ENCODE measurements at places on chromosomes 12 and 14.

DNA sequence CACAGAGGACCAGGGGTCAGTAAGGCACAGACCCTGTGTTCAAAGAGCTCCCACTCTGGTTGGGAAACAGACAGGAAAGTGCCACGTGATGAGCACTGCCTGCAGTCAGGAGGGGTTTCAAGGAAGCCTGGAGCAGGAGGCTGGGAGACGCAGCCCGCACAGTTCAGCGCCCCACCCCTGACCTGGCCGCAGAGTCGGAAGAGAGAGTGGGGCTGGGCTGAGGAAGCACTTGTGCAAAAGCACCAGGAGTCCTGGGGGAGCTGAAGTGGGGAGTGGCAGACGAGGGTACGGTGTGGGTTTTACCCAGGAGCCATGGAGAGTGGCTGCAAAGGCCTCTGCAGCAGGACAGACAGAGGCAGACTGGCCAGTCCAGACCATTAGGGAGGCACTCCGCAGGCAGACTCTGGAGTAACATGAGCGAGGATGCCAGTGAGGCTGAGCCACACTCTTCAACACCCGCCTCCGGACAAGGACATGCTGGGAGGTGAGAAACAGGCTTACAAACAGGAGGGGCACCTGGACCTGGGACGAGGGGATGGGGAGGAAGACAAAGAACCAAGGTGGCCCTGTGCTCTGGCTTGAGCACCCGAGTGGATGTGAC, 85.7 kb upstream of the GPR68 start:
- no peak for DNase-seq

DNA sequence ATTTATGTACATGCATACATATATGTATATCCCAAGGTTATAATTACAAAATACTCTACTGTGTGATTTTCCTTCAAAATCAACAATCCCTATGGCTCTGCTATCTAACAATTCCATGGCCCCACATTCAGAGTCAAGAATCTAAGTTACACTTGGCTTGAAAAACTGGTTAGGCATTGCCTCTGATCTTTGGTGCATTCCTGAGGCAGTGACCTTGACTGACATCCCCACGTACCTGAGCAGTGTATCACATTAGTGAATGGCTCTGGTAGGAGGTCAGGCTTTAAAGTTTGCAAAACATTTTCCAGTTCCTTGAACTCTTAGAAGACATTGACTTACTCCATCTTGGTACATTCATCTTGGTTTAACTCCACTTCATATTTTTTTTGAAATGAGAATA, 8.5 kb upstream of the STON2 start:
- no peak for DNase-seq

GRCh38 chr12:60921541-60921940, 1325.7 kb downstream of the SLC16A7 start:
- DNase-seq: no peak

DNA sequence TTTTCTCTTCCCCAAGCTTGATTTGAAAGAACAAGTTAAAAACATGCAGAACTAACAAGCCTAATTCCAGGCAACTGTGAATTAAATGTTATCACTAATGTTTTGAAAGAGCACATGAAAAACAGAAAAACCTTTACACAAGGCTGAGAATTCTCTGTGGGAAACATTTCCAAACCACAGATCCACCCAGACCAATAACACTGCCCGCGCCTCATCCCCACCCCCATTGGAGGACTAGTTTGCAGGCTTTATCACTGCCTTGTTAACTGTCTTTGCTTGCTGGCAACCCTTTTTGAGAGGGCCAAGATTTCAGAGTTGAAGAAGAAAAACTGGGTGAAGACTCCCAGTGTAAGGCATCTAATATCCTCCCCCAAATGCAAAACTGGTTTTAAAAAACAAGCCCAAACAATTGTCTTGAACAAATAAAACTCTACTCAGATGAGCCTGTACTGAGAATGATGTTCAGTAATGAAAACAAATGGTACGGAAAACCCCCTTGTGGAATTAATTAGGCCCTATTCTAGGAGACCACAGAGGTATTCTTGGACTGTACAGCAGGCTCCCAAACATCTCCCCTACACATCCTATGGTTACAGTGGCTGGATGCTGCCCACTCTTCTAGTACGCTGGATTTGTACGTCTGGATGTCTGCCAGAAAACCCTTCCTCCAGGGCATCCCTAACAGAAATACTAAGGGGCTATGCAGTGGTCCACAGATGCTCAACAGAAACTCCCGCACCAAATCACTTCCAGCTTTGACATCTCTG, 5.8 kb downstream of the MAX start:
- DNase-seq: no peak

- DNase-seq: no peak
These were observed 92.5 kb upstream of the RFX4 start for GRCh38 chr12:106490264-106490663.

GRCh38 chr14:68145539-68145938, 326.0 kb downstream of the RAD51B start:
- DNase-seq: no peak

- no peak for DNase-seq
These were observed 158.8 kb downstream of the TMTC3 start for GRCh38 chr12:88300931-88301330.

DNA sequence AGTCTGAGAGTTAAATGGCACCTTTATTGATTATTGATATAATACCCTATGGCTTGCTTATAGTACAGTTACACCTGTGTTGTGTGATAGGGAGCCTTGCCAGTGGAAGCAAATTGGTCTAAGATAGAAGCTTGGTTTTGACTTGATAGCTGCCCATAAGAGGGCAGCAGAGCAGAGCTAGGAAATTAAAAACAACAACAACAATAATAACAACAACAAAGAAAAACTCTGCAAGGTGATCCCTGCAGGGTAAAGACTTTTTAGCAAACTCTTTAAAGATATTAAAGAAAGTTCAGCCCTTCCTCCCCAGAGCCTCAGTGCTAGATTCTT, 18.0 kb upstream of the RNASE10 start:
- no peak for DNase-seq

- DNase-seq: no peak
These were observed 924.4 kb upstream of the LRFN5 start for GRCh38 chr14:40682131-40682913.

DNA sequence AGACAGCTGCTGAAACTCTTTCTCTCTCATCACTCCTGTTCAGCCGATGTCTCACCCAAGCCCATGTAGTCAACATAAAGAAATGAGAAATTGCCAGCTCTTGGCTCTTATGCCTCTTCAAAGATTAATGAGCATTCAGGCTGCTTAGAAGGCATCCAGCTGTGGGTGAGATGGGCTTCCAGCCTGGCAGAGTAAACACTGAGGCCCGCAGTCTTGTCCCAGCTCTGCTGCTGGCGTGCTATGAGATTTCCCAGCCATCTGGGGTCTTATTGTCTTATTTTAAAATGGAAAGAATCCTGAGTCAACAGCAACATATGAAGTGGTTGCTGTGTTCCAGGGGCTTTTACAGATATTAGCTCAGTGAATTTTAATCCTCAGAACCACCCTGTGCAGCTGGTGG, 12.6 kb downstream of the RXYLT1 start:
- DNase-seq: no peak

DNA sequence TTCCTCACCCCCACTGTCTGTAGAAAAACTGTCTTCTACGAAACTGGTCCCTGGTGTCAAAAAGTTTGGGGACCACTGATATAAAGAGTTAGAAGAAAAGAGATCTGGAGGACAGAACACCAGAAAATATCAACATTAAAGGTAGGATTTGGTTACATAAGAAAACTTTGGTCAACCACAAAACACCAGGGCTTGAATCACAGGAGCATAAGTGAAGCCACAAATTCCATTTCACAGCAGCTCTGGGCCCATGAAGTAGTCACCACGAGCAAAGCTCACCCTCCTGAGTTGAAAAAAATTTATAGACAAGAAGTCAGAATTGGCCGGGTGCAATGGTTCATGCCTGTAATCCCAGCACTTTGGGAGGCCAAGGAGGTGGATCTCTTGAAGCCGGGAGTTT, 19.4 kb downstream of the RALGAPA1 start:
- no peak for DNase-seq

DNA sequence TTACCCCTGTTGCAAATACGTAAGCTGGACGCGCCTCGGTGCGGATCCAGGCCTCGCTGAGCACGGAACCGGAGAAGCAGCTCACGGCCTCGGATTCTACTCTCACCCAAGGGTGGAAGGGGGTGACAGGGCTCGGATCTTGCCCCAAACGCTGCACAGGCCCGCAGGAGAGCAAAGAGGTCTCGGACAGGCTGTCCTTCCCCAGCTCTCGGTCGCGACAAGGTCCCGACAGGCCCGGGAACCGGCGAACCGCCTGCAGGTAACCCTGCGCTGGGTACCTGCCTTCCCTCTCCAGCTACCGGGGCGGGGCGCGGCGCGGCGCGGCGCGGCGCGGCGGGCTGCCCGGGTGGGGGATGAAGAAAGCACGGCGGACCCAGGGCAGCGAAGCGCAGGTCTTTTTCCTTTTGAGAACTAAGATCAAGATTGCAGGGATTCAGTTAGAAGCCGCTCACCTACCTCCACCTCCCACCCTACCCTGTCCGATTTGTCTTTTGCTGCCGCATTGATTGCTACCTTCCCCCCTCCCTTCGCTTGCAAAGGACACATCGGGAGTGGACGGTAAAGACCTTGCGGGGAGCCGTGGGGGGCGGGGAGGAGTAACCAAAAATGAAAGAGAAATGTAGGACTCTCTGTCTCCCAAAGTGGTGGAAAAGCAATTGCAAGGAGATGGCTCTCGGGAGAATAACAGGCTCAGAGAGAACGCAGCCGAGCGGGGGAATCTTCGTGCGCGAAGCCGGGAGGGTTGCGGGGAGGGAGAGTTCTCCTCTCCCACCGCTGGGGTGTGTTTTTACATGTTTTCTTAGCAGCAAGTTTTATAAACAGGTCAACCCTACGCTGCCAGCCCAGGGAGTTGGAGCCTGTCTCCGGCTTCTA, 8.4 kb upstream of the TBX3 start:
- DNase-seq: no peak

GRCh38 chr12:14199455-14200198, 165.9 kb upstream of the ATF7IP start:
- DNase-seq: no peak

- DNase-seq: no peak
These were observed 12.4 kb downstream of the DUSP16 start for GRCh38 chr12:12550277-12550676.

DNA sequence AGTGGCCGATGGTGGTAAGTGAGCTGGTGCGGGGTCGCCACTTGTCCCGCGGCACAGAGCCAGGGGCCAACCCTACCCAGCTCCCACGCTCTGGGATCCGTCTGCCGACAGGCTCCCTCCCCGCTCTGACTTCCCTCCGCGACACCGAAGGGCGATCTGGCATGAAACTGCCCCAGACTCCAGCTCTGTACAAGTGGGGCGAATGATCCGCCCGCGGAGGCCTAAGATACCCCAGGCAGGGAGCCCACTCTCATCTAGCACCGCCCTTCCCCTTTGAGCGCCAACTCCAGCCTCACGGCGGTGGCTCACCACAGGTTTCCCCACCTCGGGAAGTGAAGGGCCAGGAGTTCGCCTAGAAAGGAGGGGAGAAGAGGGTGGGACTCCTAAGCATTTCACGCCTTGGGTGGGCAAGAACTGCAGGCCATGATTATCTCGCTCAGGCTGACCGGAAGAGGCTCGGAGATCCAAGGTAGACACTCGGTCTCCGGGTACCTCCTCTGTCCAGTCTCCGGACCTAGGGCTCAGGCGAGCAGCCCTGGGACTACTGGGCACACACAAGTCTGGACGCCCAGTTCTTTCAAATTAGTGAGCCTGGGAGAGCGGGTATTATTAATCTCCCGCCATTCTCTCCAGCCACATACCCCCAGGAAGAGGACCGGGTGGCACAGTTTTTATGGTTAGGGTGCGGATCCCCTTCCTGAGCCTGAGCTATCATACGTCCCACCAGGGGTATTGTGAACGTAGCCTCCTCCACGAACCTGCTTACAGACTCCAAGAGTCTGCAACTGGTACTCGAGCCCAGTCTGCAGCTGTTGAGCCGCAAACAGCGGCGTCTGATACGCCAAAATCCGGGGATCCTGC, 849 bp downstream of the WNT1 start:
- DNase-seq: no peak

DNA sequence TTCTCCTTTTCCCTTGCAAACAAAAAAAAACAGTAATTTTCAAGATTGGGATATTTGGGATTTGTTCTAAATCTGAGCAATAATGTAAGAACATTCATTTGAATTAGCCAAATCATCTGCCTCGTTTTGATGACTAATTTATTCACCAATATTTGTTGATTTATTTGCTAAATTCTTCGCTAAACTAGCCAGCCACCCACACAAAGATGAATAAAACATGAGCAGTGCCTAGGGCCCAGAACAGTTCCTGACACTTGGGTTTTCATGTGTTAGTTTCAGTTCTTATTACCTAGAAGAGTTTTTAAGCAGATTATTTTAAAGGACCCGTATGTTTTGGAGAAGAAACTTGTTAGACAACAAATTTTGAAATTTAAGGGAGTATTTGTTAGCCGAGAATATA, 1.4 kb downstream of the ETNK1 start:
- peak; percentile 10 for DNase-seq

- DNase-seq: no peak
These were observed 134.9 kb upstream of the IFNG-AS1 start for GRCh38 chr12:67854351-67854750.

GRCh38 chr12:43861015-43861839, 25.3 kb downstream of the TMEM117 start:
- no peak for DNase-seq

DNA sequence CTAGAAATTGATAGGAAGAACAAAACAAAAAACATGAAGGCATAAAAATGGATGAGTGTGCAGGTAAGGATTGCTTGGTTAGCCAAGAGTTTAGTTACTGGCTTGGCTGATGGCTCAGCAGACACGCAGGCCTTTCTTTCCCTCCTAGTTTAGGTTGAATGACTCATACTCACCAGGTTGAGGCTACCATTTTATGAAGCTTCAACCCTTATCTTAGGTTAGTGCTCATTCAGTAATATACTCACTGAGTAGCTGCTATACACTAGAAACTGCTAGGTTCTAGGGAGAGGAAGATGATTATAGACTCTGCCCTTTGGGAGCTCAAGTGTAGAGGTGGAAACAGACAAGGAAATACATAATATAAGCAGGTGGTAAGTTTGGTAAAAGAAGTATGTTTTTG, 6.0 kb downstream of the P3H3 start:
- no peak for DNase-seq

GRCh38 chr12:115657081-115658013, 620.1 kb downstream of the MED13L start:
- DNase-seq: no peak

DNA sequence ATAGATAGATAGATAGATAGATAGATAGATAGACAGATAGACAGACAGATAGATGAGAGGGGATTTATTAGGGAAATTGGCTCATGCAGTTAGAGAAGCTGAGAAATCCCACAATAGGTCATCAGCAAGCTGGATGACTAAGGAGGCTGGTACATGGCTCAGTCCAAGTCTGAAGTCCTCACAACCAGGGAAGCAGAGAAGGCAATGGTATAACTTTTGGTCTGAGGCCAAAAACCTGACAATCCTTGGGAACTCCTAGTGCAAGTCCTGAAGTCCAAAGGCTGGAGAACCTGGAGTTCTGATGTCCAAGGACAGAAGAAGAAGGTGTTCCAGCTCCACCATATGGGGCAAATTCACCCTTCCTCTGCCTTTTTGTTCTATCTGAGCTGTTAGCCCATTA, 517.6 kb upstream of the ATP2B1 start:
- DNase-seq: no peak
